ENCODE measurements at places on chromosomes 4 and X.

GRCh38 chrX:11419102-11419501 is 125.9 kb downstream of the AMELX start:
- DNase-seq: no peak

DNA sequence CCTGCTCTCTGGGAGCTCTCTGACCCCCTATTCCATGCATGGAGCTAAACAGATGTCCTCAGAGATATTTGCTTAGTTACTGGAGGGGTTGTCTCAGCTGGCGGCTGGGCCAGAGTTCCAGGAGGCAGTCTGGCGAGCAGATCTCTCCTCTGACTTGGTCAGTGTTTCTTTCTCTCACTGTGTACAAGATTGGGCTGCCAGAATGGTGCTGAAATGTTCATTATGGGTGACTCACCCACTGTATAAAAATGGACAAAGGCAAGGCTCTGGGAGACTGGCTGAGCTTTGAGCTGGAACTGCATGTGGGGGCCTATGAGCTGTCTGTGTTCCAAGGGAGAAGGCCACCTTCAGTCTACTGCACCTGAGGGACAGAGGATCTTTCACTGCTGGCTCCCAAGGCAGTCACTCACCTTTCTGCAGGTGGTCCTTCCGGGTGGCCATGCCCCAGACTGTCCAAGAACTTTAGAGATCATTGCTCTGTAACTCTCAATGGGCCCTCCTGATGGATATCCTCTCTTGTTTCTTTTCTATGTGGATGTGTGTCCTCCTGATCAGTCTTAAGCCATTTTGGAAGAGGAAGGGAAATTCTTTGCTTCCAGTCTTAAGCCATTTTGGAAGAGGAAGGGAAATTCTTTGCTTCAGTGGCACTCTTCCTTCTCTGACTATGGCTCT is 88.2 kb downstream of the CFAP299 start:
- DNase-seq: no peak

GRCh38 chr4:39062094-39062769 is at the start of gene KLHL5:
TSS of gene KLHL5 (plus strand) at chr4:39062232. CDS start at chr4:39062653, 421 bp downstream.
- no peak for DNase-seq

DNA sequence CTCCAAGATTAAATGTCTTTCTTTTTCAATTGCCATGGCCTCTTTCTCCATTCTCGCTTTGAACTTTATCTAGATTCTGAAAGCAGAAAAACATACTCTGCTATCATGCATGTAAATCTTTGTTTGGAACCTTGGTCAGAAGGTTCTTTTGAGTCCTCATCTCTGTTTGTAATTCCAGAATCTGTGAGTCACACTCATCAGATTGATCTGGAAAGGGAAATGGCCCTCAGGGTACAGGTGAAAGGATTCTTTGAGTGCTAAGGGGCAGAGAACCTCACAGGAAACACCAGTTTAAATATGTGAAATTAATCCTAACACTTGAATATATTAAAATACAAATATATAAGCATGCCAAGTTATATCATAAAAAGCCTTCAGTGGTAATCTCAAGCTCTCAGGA is 211.0 kb upstream of the ADGRL3 start:
- no peak for DNase-seq

- DNase-seq: no peak
These were observed 73.1 kb downstream of the PDGFC start for GRCh38 chr4:156898373-156899117.

DNA sequence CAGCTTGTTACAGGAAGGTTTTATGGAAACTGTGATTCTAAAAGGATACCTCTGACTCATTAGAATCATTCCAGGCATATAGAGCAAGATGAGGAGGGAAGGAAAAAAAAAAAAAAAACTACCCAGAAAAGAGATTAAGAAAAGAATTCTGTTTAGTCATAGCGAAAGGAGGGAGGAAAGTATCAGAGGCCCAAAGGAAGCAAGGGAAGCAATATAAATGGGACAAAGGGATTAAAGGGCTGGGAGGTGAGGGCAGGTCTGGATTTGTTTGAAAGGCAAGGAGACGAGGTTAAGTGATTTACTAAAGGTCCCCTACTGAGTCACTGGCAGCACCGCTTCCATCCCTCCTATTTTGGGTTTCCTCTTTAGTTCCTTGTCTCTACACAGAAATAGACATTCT is 88.6 kb upstream of the IL1RAPL1 start:
- no peak for DNase-seq

DNA sequence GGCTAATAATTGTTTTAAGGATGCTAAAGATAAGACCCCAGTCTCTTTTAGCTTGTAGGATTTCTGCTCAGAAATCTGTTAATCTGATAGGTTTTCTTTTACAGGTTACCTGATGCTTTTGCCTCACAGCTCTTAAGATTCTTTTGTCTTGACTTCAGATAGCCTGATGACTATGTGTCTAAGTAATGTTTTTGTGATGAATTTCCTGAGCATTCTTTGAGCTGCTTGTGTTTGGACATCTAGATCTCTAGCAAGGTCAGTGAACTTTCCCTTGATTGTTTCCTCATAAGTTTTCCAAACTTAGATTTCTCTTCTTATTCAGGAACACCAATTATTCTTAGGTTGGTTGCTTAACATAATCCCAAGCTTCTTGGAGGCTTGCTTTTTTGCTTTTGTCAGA is 104.1 kb downstream of the ZNF518B start:
- DNase-seq: no peak

- DNase-seq: peak; percentile 50
These were observed 36.0 kb downstream of the PLAC1 start for GRCh38 chrX:134622056-134622812.

DNA sequence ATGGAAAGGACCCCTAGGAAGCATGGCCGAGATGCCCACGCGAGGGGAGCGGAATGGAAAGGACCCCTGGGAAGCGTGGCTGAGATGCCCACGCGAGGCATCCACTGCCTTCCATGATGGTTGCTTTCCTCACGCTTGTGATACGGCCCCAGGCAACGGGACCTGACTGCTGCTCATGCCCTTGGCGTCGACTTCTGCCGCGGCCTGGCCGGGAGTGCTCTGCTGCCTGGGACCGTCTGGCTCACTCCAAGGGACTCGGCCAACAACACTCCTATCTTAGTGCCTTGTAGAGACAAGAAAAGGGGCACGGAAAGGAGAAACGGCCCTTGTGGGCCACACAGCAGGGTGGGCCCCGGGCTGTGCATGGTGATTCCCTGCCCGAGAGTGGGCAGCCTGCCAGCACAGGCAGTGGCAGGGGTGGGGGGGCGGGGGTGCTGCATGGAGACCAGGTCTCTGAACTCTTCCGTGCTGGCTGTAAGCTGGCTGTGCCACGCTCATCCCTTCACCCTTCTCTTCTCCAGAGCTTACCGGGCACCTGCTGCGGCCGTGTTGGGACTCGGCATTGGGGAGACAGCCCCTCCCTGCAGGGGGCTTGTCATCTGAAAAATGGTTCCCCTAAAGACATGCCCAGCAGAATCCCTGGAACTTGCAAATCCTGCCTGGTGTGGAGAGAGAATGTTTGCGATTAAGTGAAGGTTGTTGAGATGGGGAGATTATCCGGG is 38.6 kb upstream of the HMX1 start:
- DNase-seq: no peak

DNA sequence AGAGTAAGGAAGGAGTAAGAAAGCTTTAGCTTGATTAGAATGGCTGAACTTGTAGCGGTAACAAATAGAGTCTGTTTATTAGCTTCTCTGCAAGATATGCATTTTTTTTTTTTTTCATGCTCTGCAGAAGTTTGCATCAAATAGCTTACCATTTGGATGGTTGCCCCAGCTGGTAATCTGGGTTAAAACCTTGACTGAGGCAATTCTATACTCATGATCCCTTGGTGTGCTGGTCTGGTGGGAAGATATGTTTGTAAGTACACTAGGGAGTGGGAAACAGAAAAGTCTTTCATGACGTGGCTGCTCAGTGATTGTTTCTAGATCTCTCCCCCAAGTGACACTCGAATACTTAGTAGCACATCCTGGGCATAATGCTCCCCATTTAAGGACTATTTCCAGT is 32.1 kb downstream of the SEPTIN11 start:
- no peak for DNase-seq

- no peak for DNase-seq
These were observed 6.1 kb upstream of the SH3D19 start for GRCh38 chr4:151331276-151332042.

- no peak for DNase-seq
These were observed 79.8 kb downstream of the ADAMTS3 start for GRCh38 chr4:72489267-72489666.

DNA sequence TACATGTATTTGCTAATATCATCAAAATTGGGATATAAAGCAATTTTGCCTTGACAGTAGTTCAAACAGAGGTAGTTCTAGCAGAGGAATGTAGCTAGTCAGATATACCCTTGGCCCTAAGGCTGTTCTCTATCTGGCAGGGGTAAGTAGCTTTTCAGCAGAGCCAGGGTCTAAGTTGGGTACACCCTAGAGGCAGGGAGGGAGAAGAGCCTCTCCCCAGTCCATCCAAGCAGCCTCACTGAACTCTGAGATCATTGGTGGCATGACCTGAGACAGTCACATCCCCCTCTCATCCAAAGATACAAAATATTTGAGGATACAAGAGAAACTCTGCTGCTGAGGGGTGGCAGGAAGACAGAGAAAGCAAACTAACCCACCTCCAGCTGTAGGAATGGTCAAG is 343.7 kb downstream of the DHX15 start:
- no peak for DNase-seq

GRCh38 chrX:134684956-134685355 is 26.7 kb upstream of the PLAC1 start:
- DNase-seq: no peak

GRCh38 chr4:121011780-121012340 is 60.5 kb downstream of the NDNF start:
- no peak for DNase-seq

GRCh38 chrX:37818031-37818430 is 29.3 kb downstream of the DYNLT3 start:
- no peak for DNase-seq

DNA sequence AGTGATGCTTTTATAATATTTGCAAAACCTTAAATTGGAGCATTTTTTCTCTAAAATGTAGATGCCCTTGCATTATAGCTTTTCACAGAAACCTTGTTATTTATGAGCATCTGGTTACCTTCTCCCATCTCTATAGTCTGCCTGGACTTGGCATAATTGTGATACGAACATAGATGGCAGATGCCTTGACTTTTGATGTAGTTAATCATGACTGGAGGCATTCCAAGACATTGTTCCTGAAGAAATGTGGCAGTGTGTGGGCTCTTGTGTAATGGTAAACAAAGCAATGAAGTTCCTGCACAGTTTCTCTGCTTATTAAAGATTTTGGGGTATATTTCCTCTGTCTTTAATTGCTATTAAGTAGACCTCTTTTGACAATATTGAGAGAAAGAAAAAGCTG is 500.1 kb downstream of the PCDH19 start:
- DNase-seq: no peak

GRCh38 chr4:77438549-77438948 is 167.1 kb upstream of the CXCL13 start:
- no peak for DNase-seq

- DNase-seq: no peak
These were observed 430.5 kb upstream of the TRAM1L1 start for GRCh38 chr4:117515921-117516320.

GRCh38 chrX:115535844-115536243 is 25.1 kb upstream of the PLS3 start:
- DNase-seq: no peak

DNA sequence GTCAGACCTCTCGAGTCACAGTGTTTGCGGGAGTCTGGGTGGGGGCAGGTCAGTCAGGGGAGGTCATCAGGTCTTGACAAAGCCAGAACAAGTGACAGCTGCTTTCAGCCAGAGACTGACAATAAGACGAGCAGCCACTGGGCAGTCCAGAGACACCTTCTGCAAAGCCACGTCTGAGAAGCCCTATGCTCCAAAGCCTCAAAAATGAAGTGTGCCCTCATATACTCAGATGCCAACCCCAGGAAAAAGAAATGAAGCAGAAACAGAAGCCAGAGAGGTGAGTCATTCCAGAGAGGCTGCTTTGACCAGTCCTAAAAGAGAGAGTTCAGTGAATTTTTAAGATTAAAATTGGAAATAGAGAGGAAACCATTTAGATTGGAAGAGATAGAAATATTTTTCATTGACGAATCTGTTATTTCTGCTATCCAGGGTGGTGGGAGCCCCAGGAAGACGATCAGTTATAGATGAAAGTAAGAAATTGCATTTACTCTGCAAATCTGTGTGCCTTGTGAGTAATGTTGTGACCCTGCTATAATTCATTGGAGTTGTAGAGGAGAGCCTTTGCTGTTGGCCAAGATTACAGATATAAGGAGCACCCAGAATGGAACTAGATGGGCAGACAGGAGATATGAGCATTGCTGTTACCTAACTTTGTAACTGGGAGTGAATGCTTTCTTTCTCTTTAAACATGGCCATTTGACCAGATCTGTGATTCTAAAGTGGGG is 77.9 kb downstream of the LRRC66 start:
- DNase-seq: no peak

- no peak for DNase-seq
These were observed 31.6 kb downstream of the MTHFD2L start for GRCh38 chr4:74189331-74190043.

GRCh38 chr4:8702516-8703400 is 110.2 kb downstream of the CPZ start:
- DNase-seq: peak; percentile 25

GRCh38 chr4:139587446-139587845 is 31.4 kb upstream of the SETD7 start:
- DNase-seq: no peak

DNA sequence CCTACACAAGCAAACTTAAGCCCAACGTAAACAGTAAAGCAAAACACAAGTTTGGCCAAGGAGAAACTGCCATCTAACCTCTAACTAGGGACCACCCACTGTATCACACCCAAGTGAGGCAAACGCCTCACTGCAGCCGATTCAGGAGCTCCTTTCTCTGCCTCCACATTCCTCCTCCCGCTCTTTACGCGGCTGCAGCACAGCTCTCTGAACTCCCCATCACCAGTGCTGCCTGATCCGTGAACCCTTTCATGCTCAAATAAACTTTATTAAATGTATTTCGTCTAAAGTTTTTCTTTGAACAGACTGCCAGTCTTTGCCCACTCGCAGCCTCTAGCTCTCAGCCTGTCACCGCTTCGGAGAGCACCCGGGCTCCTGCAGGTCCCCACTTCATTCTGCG is 6.5 kb downstream of the PNMA6E start:
- DNase-seq: no peak

DNA sequence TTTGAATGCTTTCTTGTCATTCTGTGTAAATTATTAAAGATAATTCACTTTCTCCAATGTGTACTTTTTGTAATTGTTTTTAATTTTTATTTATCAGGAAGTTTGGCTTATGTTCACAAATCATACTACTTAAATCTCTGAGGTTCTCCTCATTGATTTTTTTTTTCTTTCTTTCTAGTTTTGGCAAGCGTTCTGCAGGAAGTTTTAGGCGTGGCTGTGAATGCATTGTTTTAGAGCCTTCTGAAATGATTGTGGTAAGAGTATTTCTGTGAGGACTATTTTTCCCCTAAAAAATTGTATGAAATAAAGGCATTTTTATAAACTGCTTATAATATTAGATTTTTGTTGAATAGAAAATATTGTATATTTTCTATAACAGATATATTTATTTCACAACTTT is 135.8 kb downstream of the RAPGEF2 start:
- no peak for DNase-seq

GRCh38 chr4:37999000-37999716 is 39.0 kb downstream of the PTTG2 start:
- no peak for DNase-seq

- no peak for DNase-seq
These were observed 270.9 kb downstream of the SPRY1 start for GRCh38 chr4:123667496-123667895.

- no peak for DNase-seq
These were observed 17.4 kb upstream of the ARMCX2 start for GRCh38 chrX:101677028-101677427.

- no peak for DNase-seq
These were observed 55.1 kb downstream of the SPATA18 start for GRCh38 chr4:52106191-52106590.

Measured in activated CD8-positive, alpha-beta memory T cell treated with anti-CD3 and anti-CD28 coated beads, Interleukin-2, amount 50 U/mL, for 48 hours (primary cell).